ENCODE measurements at places on chromosomes 6 and 20.

GRCh38 chr6:132391391-132392269 is 9.6 kb downstream of the MOXD1 start:
- DNase-seq: no peak

DNA sequence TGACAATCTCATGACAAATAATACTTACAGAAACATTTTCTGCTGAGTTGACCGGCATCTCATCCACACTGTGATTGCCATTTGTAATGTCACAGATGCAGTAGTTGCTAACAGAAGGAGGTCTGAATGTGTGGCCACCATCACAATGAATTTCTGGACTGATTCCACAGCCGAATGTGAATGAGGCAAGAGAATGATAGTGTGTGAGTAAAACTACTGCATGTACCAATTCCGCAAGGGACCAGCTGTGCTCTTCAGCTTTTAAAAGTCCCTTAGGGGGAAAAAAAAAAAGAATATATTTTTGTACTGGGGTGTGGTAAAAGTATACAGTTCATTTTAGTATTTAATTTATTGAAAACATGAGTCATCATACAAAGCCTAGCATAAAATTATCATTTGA is 96.2 kb downstream of the SESN1 start:
- DNase-seq: no peak

DNA sequence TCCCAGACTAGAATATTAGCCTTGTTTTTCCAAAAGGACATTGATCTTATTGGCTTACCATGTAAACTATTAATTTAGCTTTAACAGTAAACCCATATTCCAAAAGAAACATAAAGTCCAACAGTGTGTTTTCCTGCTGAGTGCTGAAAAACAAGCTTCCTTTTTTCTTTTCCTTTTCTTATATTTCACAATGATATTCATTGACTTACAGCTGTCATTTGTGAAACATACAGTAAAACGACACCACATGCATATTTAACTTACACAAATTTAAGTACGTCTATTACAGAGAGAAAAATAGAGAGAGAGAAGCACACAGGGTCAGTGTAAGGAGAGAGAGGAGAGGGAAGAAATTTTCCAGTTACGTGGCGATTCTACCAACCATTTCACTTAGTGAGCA is 543.9 kb upstream of the JARID2 start:
- no peak for DNase-seq

GRCh38 chr20:364905-365794 is 15.4 kb upstream of the TRIB3 start:
- no peak for DNase-seq

DNA sequence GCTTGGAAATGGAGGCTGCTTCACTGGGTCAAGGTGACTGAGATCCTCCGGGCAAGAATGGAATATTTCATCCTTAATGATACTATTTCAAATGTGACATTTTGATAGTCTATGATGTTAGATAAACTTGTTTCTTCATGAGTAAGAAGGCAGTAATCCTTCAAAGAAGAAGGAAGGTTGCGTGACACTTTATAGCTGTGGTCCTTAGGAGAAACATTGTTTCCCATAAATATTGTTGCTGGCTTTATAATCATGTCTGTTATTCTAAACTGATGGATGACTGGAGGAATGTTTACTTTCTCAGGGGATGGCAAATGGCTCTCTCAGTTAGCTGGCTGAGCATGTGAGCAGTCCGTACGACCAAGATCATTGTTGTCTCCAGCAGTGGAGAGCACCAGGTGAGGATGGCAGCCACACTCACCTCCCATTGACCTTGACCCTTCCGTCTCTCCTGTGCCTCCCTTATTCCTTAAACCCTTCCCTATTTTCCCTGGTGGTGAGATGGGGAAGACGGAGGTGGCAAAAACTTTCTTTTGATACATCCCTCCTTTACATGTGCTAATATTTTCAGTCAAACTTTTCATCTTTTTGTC is 171.2 kb upstream of the OLIG3 start:
- no peak for DNase-seq

- DNase-seq: no peak
Observed at GRCh38 chr6:161242779-161243693, 30.8 kb downstream of the AGPAT4 start.

DNA sequence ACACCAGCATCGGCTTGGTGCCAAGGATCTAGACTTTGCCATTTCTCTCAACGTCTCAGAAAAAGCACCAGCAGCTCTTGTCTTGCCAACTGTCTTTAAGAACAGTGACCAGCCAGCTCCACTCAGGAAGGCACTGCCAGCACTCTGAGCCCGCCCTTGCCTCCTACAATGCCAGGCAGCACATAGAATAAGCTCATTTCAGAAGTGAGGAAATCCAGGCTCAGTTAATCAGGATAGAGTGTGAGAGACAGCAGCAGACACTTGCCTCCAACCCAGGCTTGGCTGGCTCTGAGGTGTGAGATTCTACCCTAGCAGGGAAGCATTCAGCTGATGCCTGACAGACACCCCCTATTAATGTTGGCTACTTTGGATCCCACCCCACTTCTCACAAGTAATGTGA is 4.3 kb upstream of the SYNDIG1 start:
- no peak for DNase-seq

DNA sequence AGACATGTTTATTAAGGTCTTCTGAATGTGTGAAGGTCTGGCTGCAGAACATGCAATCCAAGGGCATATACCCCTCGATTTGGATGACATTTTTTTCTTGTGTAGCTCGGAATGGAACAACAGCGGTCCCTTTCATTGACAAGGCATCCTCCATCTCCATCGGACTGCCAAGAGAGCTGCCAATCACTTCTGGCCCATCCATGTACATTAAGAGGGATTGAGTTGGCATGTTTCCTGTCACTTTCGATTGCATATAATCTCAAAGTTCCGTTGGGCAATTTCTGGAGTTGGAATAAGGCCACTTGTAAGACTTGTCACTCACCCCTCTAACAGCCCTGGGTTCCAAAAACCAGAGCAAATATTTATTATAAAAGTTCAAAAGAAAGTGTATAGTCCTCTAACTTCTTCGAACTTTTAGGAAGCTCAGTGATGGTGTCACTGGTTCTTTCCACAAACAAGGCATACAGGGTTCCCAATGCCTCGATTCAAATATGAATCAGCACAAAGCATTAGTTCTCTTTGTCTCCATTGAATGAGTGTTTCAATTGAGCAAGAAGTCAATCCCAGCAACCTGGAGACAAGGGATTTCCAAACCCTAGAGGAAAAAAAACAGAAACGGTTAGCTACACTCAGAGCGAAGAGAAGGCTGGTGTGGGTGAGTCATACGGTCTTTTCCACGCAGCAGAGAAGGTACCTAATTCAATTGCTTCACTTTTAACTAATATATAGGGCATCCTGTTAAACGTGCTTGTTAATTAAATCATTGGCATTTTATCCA is 10.9 kb downstream of the ZNF217 start:
- DNase-seq: no peak

DNA sequence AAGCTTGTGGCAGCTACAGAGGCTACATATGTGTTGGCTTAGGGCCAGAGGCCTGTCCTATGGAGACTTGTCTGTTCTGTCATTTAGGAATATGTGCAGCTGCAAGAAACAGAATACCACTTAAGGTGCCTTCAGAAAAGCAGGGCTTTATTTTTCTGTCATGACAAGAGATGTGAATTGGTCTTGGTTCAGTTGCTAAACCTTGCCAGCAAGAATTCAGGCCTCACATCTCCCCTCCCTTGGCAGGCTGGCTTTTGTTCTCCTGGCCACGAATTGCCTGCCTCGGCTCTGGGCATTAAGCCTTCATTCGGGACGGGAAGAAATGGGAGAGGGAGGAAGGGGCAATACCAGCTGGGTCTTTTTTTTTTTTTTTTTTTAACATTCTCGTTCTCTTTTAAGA is 82.4 kb upstream of the TGM3 start:
- DNase-seq: no peak

- no peak for DNase-seq
Observed at GRCh38 chr20:59802471-59803221, 130.8 kb downstream of the SYCP2 start.

DNA sequence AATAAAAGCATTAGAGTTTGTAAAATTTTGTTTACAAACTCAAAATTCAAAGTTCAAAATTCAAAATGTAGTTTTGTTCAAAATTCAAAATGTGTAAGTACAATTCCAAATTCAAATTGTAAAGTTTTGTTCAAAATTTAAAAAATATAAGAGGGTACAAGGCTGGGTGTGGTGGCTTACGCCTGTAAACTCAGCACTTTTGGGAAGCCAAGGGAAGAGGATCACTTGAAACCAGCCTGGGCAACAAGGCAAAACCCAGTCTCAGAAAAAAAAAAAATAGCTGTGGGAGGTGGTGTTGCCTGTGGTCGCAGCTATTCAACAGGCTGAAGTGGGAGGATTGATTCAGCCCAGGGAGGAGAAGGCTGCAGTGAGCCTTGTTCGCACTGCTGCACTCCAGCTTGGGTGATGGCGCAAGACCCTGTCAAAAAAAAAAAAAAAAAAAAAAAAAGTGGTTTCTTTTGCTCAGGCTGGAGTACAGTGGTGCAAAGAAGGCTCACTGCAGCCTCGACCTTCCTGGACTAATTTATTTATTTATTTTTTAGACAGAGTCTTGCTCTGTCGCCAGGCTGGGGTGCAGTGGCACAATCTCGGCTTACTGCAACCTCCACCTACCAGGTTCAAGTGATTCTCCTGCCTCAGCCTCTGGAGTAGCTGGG is 5.4 kb upstream of the ZBTB12 start:
- peak; percentile 62 for DNase-seq

- DNase-seq: no peak
Observed at GRCh38 chr6:129921169-129921817, 60.2 kb upstream of the TMEM244 start.

DNA sequence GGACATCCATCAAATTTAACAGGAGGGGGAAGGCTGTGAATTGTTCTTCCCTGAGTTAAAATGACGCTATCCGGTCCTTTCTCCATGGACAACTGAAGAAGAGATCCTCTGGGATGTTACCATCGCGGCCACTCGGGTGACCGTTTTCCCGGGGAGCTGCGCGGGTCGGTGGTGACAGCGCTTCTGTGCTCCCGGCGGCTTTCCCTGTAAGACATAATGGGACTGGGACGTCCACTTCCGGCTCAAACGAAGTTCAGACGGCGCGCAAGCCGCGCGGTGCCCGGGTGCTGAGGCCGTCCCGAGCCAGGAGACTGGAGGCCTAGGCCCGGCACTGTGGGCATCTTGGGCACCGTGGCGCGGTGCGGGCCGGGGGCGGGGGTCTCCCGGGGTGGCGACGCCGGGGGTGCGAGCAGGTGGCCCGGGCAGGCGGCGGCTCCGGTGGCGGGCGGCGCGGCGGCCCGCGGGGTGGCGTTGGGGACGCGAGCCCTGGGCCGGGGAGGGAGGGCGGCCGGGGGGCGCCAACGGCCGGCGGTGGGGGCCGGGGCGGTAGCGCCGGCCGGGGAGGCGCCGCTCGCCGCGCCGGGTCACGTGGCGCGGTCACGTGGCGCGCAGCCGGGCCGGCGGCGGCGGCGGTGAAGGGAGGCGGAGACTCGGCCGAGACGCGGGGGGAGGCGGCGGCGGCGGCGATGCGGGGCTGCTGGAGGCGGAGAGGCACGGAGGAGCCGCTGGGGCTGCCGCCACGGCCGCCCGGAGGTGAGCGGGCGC is 63.6 kb downstream of the GTF2H5 start:
- peak; percentile 76 for DNase-seq

GRCh38 chr6:13395272-13396237 is 67.2 kb upstream of the TBC1D7 start:
- peak; percentile 42 for DNase-seq

DNA sequence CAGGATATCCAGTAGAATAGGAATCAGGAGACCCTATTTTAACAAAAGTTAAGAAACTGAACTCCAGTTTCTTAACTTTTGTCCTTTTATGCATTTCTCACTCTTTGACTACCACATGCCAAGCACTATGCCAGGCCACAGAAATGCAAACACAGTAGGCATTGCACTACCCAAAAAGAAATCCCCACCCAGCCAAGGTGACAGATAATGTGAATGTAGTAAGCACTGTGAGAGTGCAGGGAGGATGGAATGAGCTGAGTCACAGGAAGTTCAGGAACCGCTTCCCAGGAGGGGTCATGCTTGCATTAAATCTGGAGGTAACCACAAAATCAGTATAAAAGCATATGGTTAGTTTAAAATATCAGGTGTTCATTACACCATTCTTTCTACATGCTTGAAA is 20.1 kb upstream of the FAM83C start:
- no peak for DNase-seq

DNA sequence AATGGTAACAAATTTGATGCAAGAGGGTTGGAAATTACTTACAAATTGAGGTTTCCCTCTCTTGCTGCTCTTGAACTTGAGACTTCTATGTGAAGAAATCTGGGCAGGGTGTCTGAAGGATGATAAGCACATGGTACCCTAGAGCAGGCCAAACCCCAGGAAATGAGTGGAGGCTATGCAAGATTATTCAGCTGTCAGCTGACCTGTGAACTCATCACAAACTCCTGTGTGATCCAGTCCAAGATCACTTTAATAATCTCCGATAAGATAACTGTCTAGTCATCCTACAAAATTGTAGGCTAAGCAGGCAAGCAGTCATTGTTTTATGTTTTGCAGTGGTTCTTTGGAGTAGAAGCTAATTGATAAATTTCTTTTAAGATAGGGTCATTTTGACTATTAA is 213.1 kb downstream of the BTBD3 start:
- DNase-seq: no peak

GRCh38 chr6:145863988-145864616 is 49.5 kb upstream of the FBXO30 start:
- DNase-seq: no peak

- DNase-seq: no peak
Observed at GRCh38 chr6:33073431-33073871, at the start of gene HLA-DPA1. TSS of gene HLA-DPA1 (minus strand) at chr6:33073649.

GRCh38 chr6:160368670-160369069 is 20.5 kb downstream of the SLC22A3 start:
- no peak for DNase-seq

DNA sequence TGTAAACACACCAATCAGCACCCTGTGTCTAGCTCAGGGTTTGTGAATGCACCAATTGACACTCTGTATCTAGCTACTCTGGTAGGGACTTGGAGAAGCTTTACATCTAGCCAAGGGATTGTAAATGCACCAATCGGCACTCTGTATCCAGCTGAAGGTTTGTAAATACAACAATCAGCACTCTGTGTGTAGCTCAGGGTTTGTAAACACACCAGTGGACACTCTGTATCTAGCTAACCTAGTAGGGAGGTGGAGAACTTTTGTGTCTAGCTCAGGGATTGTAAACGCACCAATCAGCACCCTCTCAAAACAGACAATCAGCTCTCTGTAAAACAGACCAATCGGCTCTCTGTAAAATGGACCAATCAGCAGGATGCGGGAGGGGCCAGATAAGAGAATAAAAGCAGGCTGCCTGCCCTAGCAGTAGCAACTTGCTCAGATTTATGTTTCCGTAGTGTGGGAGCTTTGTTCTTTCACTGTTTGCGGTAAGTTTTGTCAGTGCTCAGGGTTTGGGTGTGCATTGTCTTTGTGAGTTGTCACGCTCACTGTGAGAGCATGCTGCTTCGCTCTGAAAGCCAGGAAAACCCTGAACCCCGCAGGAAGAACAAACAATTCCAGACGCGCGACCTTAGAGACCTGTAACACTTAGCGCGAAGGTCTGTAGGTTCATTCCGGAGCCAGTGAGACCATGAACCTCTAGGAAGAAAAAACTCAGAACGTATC is 37.0 kb downstream of the RIOK1 start:
- no peak for DNase-seq

GRCh38 chr20:10519361-10520046 is 84.4 kb downstream of the SLX4IP start:
- DNase-seq: no peak

GRCh38 chr6:17395112-17395511 is 1.7 kb downstream of the CAP2 start:
- peak; percentile 15 for DNase-seq

- no peak for DNase-seq
Observed at GRCh38 chr6:89161326-89162046, 15.6 kb downstream of the PM20D2 start.

- peak; percentile 70 for DNase-seq
Observed at GRCh38 chr6:83893024-83893423, 33.5 kb downstream of the CYB5R4 start.

GRCh38 chr6:56638760-56639159 is 3.9 kb downstream of the DST start:
- no peak for DNase-seq

Data from NCI-H2171 treated with DMSO at 0.1 percent for 48 hours (cell line).